GM13976 (cell line): ENCODE measurements at places on chromosomes 13 and 19.

DNA sequence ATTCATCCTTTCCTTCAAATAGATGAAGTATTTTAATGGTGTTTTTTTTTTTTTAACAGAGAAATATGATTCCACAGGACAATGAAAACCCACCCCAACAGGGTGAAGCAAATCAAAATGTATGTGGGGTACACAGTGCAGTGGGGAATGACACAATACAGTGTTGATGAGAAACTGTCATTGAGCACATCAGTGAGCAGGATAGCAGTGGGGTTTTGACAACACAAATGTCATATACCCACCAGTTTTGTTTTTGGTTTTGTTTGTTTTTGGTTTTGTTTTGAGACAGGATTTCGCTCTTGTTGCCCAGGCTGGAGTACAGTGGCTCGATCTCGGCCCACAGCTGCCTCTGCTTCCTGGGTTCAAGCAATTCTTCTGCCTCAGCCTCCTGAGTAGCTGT, 29.2 kb downstream of the ZNF844 start:
- peak; percentile 55 for DNase-seq

GRCh38 chr19:661427-662196, 1.4 kb downstream of the RNF126 start:
- DNase-seq, result peak; percentile 88

DNA sequence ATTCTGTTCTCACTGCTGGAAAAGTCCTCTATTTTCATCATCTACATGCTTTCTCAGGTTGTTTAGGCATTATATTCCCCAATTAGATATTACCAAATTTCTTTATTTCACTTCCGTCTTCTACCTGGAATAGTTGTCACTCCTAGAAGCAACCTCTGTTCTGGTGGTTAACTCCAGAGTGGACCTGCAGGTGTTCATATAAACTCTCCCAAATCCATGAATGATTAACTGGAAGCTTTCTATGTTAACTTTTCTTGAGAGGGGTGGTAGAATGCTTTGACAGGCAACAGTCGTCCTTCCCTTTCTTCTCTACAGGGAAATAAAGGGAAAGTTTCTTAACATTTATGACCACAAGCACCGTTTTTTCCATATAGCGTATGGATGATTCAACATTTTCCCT, 48.4 kb upstream of the UFM1 start:
- DNase-seq, result no peak

DNA sequence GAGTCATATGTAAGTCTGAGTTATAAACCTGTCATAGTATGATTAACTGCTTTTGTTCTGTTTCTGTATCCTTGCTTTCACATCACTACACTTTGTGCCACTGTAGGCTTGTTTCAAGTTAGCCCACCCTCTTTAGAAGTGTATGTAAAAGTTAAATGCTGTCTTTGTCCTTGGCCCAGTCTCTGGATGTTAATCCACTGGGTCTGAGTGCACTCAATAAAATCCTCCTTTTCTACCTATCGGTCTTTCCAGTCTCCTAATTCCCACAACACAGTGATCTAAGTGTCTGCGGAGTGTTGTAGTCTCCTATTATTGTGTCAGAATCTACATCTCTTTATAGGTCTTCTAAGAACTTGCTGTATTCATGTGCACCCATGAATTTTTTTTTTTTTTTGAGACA, 14.1 kb downstream of the ZNF429 start:
- DNase-seq, result no peak

GRCh38 chr13:23268441-23268840, 87.7 kb downstream of the SGCG start:
- DNase-seq, result peak; percentile 34

GRCh38 chr13:110329798-110330461, 22.8 kb downstream of the COL4A2 start:
- no peak for DNase-seq

DNA sequence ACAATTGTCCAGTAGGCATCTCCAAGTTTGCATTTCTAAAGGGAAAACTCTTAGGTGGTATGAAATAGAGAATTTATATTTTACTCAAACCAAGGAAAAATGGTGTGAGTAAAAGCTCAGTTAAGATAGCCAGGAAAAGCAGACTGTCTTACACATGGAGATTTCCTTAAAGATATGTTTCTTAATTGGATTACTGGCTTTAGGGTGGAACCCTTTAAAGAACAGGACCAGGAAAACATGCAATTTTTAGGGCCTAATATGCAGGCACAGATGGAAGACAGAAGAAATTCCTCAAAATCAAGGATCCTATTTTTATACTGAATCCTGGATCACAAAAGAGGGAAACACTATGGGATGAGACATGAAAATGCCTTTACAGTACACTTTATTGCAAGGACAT, 100.3 kb upstream of the PCDH17 start:
- DNase-seq, result no peak

DNA sequence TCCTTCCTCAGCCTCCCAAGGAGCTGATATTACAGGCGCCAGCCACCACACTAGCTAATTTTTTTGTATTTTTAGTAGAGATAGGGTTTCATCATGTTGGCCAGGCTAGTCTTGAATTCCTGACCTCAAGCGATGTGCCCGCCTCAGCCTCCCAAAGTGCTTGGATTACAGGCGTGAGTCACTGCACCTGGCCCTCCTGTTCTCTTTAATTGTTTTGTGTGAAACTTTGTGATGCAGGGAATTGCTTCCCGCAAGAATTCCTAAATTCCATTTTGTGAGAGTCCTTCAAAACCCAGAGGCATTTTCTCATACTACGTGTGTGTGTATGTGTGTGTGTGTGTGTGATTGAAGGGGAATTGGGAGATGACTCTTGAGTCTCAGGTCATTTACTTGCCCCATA, 65.0 kb upstream of the ZNF835 start:
- no peak for DNase-seq

- DNase-seq, result no peak
These were observed 792 bp upstream of the LENG8 start for GRCh38 chr19:54448040-54448773.

GRCh38 chr19:35330475-35330874, 1.5 kb downstream of the CD22 start:
- peak; percentile 79 for DNase-seq

DNA sequence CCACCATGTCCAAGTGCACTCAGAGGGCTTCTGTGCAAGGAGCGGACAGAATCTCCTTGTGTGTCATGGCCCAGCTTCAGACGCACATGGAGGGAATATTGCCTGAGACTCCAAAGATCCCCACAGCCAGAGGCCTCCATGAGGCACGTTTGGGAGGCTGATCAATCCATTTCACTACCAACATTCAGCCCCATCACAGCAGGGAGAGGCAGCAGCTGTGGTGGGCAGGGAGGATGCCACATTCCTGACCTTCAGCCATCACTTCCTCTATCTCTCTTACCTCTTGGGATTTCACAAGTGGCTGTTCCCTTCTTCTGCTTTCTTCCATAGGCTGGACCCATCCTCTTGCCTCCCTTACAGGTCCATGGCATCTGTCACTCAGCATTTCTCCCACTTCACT, 82.4 kb upstream of the MBNL2 start:
- DNase-seq, result no peak

DNA sequence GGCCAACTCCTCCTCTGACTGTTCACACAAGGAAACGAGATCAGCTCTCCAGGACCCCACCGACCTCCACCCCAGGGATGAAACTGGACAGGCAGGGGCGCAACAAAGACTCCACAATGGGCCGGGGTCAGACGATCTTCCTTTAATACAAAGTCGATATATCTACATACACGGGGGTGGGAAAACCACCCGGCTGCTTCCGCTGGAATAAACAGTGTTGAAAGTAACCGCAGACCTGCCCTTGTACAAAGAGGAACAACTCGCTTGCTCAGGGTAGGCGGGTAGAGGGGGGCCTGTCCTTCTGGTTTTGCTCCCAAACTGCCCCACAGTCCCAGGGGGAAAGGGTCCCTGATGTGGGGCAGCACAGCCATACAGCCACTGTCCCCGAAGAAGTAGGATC, 135.2 kb downstream of the PTPRS start:
- DNase-seq, result no peak

DNA sequence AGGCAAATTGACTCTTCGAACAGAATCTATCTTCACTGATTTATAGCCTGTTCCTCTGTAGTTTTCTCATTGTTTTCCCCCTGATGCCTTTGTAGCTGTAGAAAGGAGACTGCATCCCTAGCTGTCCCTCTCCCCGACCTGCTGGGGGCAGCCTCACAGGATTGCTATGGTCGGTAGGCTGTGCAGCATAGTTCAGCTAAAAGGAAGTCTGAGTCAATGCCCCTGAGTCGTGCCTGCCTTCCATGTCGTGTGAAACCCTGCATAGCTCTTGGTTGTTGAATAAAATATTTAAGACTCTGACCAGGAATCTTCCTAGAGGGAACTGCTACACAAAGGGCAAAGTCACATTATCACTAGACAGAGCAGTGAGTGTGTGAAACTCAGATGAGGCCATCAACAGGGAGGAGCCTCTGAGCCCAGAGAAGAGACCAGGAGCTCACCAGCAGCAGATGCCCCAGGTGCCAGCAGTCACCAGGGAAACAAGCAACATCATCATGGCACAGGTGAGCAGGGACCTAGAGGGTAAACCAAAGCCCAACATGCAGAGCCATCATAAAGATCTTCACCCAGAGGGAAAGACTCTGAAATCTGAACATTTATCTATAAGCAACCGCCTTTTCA, 108.4 kb upstream of the NBEA start:
- no peak for DNase-seq

DNA sequence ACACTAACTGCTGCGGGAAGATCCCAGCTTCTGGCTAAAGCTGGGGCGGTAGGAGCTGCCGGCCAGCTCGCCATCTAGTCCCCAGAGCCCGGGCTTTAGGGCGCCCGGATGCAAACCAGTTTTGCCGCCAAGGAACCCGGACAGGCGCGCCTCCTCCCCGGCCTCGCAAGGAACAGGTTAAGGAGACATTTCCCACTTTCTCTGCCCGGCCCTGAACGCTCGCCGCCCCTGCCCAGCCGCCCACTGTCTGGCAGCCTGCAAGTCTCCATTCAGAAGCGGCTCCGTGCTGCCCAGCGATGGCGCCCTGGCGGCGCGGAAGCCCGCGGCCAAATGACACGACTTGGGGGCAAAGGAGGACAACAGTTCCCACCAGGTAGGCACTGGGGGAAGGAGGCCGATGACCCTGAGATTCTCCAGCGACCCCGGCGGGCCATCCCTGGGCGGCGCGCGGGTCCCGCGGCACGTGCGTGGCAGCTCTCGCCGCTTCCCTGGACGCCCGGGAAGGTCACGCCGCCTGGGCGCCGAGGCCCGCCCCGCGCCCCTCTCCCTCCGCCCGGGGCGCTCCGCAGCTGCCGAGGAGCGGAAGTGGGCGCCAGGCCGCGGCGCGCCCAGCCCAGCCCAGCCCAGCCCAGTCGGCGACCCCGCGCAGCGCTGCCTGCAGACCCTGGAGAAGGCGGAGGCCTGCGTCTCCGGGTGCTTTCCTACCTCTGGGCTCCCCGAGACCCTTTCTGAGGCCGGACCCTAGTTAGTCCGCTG, 42.2 kb upstream of the HNRNPA1L2 start:
- peak; percentile 69 for DNase-seq

DNA sequence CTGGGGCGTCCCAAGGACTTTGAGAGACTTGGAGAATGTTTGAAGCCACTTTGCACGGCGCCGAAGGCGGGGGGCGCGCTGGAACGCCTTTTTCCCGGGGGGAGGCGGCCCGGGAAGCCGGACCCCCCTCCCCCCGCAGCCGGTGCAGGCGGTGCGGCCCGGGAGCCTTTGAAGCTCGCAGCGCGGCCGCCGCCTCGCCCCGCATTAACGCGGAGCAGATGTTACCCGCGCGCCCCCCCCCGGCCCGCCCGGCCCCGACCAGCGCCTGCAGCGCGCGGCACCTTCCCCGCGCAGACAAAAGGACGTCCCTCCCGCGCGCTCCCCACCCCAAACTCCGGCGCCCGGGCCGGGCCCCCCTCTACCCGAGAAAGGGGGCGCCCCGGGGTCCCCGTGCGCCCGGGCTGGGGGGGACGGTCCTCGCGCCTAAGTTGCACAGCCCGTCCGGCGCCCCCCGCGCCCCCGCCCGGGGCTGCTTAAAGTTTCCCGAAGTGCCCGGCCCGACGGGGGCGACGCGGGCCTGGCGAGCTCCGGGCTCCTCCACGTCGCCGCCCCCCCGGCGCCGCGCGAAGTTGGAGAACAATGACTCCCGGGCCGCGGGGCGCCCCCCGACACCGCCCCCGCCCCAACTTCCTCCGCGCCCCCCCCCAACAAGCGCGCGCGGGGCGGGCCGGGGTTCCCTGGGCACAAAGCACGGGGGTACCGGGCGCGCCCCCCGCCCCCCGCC, 685 bp downstream of the TCF3 start:
- DNase-seq, result no peak

DNA sequence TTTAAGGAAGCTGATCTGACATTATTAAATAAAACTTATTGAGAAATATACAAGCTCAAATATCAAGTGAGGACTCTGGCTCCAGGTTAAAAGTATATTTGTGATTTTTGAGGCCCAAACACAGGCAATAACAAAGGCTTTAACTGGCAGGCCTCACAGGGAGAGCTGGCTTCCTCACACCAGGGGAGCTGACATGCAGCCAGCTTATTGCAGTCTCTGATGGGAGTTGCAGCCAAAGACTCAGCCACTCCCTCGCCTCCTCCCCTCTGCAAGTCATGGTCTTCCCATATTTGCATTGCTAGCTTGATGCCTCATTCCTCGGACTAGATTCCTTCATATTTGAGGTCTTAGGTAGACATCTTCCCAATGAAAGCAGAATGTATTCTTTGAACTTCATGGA, 647.1 kb upstream of the SLITRK6 start:
- no peak for DNase-seq

GRCh38 chr13:25118378-25118905, 22.5 kb downstream of the PABPC3 start:
- no peak for DNase-seq

GRCh38 chr19:6071875-6072274, 38.4 kb downstream of the RFX2 start:
- peak; percentile 1 for DNase-seq

DNA sequence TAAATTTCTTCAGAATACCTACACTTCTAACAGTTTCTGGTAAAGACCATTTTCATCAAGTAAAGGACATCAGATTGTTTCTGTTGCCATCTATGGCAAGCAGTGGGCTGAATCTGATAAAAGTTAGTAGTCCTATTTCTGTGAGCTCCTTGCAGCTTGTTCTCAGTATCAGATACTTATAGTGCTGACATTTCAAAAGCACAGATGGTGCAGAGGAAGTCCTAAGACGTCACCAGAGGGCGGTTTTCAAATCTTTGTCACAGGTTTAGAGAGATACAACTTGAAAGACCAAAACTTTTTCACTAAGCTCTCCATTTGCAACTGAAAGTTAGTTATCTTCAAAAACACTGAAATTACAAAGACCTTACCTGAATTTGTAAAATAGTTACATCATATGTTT, 719.8 kb downstream of the SLITRK1 start:
- no peak for DNase-seq

DNA sequence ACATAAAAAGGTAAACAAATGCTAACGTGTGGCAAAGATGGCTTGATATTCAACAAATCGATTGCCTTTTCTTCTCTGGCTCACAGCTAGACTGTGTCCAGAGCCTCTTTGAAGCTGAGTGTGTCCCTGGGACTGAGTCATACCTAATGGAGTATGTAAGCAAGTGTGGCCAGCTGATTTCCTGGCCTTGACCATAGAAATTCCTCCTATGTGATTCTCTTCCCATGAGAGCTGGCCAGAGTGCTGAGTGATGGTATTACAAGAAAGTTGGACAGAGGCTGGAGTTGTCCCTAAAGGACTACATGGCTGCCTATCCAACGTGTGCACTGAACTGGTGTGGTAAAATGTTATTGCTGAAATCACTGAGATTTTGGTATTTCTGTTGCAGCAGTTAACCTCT, 320.1 kb upstream of the SLC10A2 start:
- no peak for DNase-seq
